Lower lobe of right lung (tissue), 2 donors: ENCODE measurements at places on chromosomes 2 and 18. TPM values are rescaled to one million over a fixed set of nuclear protein-coding genes. Genes with fewer than 3 reads are reported as not detected.
A peak's percentile ranks its signal among the peaks of the same experiment; 100 is the strongest.

- DNase-seq: no peak
Observed at GRCh38 chr2:196742685-196743084, 56.8 kb downstream of the GTF3C3 start.

DNA sequence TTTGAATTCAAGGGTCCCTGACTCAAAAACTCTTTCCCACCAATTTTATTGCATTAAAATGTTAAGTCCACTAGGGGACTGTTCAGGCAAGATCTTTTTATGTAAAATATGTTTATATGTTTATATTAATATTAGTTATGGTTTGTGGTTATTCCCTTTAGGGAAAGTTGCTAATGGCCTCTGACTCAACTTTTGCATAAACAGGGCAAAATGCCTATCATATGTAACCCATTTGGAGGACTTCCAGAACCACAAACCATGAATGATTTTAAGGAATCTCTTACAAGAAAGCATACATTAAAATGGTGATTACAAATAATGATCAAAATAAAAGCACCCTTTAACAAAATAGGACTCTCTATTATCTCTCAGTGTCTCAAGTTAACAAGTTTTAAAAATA lies 1484.5 kb upstream of the ZEB2 start:
- no peak for DNase-seq

GRCh38 chr2:873651-874580 lies 76.7 kb upstream of the SNTG2 start:
- DNase-seq: no peak

DNA sequence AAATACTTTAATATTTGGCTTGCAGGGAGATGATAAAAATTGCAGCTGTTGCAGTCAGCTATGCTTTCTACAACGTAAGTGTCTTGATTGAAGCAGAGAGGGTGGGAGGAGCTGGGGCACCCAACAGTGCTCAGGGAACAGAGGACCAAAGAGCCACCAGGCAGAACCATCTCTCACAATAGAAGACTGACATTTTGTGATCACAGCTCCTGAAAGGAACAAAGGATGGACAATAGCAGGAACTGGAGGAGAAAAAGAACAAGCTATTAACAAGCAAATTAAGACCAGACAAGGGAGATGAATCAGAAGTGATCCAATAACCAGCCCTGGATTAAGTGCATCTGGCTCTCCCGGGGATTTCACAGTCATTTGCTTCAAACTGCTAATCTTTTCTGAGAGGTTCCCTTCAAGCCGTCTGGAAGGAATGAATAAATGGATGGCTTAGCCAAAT lies 65.7 kb upstream of the SMAD2 start:
- no peak for DNase-seq

- no peak for DNase-seq
Observed at GRCh38 chr2:241002275-241003046, 4.0 kb downstream of the SNED1 start.

- no peak for DNase-seq
Observed at GRCh38 chr2:192347542-192347941, 152.8 kb upstream of the TMEFF2 start.

The POTEC gene
- total RNA-seq: not detected

The CFC1 gene
- total RNA-seq: not detected

The BMP10 gene
- 0.24 TPM for total RNA-seq

The LYG1 gene
- 1.0 TPM for total RNA-seq

The CARF gene
- total RNA-seq: 11.4 TPM

- peak; percentile 45 for DNase-seq
Observed at GRCh38 chr2:240996161-240996833, 2.1 kb upstream of the SNED1 start.

The NT5DC4 gene
- total RNA-seq: 0.53 TPM

- DNase-seq: no peak
Observed at GRCh38 chr18:51191128-51191717, 6.3 kb downstream of the MEX3C start.

The CAVIN2 gene
- 182 TPM for total RNA-seq

DNA sequence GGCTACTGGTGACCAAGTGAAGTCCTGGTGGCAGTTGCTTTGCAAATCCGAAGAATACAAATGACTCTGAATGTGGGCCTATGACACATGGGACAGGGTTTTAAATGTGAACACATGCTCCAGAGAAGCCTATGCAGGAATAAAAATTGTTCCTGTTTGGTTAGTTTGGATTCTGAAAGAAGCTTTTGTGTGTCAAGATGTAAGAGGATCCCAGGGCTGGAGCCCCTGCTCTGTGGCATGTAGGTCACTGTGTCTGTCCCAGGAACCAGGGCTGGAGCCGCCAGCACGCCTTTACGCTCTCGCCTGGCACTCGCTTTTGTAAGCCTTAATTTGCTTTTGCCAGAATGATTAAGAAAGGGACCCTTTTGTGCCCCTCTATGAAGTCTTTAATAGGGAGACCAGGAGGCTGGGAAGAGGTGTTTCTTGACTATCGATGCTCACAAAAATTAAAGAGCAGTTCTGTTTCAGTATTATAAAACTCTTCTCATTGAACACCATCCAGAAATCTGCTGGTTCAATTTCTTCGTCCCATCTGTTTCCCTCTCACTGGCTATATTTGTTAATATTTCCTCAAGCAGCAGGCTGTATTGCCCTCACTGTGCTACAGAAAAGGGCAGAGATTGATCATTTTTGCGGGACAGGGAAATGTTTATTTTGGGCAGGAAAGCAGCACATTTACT lies 532.7 kb upstream of the POU3F3 start:
- no peak for DNase-seq

DNA sequence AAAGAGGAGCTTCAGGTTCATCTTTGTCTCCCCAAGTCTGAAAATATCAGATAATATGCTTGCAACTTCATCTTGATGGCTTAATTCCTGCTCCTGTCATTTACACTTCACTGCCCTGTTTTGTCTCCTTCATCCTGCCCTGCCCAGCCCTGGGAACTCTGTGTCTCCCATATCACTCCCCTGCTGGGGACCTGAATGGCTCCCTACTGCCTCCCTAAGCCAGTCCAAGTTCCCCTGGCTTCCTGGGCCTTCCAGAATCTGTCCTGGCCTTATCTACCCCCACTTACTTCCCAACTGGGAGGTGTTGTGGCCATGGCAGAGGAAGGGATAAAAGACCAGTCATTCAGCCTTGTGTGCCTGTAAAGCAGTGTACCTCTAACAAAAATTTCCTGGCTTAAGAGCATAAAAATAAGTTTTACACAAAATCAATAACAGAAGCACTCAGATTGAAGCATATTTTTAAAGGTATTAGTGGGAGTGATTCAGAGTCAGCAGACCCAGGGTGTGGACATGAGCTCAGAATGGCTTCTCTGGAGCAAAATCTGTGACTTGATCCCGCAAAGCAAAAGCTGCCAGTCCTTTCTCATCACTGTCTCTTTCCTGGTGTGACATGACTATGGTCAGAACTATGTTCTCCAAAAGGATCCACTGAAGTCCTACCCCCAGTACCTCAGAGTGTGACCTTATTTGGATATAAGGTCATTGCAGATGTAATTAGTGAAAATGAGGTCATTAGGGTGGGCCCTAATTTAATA lies 59.1 kb downstream of the INO80C start:
- no peak for DNase-seq

GRCh38 chr2:214465363-214466146 lies 54.7 kb downstream of the VWC2L start:
- no peak for DNase-seq

DNA sequence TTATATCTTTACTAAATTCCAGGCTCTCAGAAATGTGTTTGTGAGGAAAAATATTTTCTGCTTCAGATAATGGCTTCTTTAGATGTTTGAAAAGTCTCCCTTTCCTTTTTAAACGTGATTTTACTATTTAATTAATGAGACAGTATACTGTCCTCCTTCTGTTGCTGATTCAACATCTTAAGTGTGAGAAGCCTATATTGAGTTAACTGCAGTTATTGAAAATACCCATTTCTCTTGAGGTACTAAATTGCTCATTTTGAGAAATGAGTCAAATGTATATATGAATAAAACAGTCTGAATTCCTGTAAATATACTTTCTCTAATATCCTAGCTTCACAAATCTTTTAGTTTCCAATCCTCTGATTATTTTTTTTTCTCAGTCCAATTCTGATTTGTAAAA lies 470.2 kb downstream of the PTPRM start:
- DNase-seq: no peak

DNA sequence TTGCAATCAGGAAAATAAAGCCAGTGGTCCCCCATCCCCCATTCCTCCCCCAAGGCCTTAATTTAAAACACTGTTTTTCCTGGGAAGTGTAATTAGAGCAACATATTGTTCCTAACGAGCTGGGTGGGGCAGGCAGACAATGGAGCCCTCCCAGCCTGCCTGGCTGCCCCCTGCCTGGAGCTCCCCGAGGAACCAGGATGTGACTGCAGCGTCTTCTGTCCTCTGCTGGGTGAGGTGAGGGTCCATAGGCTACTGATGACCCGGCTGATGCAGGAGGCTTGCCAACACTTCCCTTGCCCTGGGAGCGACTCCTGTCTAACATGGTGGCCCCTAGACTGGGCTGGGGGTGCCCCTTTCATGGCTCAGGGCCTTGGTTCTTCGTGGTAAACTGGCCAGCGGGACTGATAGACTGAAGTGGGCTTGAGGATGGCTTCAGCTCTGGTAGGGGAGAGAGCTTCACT lies 152.4 kb downstream of the DYSF start:
- peak; percentile 25 for DNase-seq

- DNase-seq: no peak
Observed at GRCh38 chr2:96874198-96874831, 4.4 kb upstream of the SEMA4C start.
